ENCODE measurements at places on chromosomes 7 and 10. TPM values are rescaled to one million over a fixed set of nuclear protein-coding genes. Genes with fewer than 3 reads are reported as not detected.
A peak's percentile ranks its signal among the peaks of the same experiment; 100 is the strongest.

DNA sequence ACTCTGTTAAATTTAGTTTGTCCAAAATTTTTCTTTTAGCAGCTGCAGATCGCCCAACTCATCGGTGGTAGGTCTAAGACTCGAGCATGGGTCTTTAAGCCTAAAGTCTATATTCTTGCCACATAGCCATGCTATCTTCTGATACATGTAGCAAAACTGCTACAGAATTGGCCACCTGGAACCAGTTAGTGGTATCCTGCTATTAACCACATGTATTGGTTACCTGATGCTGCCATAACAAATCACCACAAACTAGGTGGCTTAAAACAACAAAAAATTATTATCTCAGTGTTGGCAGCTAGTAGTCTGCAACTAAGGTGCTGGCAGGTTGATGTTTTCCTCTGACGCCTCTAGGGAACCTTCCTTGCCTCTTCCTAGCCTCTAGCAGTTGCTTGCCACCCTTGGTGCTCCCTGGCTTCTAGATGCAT, 96.7 kb upstream of the PIK3CG start:
- DNase-seq: no peak

DNA sequence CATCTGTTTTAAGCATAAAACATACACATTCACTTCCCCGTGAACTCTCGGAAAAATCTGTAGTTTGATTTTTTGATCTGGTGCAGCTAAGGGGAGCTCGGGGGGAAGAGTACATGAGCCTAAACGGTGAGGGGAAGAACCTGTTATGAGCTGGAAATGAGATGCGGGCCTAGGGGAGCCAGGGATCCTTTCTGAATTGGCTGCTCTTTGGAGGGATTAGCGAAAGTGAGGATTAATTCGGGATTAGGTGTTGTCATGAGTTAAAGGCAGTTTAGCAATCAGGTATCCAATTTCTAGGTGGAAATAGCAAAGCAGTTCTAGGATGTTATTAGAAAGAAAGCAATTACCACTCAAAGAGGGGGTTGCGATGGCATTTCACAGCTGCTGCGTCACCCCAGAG, 51.1 kb upstream of the ADARB2 start:
- no peak for DNase-seq

- no peak for DNase-seq
Measured at GRCh38 chr7:1104516-1105179, 16.7 kb downstream of the GPER1 start.

DNA sequence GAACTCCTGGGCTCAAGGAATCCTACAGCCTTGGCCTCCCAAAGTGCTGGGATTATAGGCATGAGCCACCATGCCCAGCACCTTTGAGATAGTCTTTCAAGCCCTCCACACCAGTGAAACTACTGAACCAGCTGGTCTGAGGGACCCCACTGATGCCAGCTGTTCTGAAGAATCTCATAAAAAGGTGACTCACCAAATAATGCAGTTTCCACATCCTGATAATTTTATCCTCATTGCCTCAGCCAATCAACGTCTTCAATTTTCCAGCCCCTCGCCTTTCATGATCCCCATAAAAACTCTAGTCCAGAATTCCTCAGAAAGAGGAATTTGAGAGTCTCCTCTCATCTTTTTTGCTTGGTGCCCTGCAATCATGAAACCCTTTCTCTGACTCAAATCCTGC, 1691.6 kb upstream of the LRRTM3 start:
- no peak for DNase-seq

GRCh38 chr10:34821587-34822585, 6.8 kb upstream of the PARD3 start:
- no peak for DNase-seq

DNA sequence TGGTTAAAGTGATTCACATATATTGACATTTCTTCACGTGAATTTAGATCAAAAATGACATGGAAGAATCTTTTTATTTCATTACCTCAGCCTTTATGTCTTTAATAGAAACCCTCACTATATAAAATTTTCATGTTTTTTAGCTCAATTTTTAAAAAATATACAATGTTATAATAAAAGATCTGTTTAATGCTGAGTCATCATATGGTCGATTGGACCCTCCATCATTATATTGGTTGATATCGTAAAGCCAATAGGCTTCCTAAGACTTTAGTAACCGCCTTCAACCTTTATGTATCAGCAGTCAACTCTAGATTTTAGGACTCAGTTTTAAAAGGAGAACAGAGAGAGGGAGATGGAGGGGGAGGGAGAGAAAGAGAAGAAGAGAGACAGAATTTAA, 162.3 kb upstream of the FERD3L start:
- DNase-seq: no peak

DNA sequence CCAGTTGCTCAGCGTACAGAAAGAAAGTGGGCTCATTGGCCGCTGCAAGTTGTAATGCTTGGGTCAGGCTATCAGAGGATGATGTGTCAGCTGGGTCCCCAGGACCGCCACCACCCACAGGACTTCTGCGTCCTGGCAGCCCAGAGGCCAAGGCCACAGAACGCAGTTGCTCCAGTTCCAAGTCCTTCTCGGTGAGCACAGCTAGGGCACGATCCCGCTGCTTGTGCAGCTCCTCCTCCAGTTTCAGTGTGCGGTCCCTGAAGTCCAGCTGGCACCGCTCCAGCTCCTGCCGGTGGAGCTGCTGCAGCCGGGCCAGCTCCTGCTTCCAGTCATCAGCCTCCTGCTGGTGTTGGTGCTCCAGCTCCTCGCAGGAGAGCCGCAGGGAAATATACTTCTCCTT, 3.0 kb downstream of the GCC1 start:
- DNase-seq: no peak

DNA sequence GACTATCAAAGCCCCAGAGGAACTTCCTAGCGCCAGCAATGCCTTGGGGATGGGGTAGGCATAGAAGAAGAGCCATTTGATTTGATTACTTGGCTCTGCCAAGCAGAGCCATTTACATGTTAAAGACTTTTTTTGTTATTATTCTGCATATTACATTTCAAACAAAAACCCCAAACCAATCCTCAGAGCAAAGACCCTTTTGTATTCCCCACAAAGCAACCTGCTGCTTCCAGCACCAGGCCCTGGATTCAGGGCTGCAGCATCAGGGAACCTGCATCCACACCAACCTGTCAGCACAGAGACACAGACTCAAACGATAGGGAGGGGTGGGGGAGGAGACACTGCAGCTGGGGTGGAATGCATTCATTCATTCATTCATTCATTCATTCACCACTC, 73.2 kb downstream of the GRID1 start:
- no peak for DNase-seq

DNA sequence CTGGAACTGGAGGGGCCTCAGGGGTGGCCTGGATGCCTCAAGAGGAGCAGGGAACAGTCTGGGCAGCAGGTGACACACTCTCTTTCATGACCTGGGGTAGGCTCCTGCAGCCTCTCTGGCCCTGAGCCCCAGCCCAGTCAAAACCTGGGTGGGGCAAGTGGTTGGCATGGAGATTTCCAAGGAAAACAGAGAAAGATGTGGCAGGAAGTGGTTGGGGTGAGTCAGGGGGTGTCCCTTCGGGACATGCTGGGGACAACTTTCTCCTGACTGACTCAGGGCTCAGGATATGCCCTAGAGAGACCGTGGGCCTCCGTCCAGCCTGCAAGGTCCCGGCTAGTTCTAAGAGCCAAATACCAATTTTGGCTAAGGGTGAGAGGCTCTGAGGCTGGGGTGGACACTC, 2.9 kb downstream of the AQP1 start:
- peak; percentile 26 for DNase-seq

GRCh38 chr7:29853072-29853471, 46.8 kb downstream of the WIPF3 start:
- DNase-seq: no peak

DNA sequence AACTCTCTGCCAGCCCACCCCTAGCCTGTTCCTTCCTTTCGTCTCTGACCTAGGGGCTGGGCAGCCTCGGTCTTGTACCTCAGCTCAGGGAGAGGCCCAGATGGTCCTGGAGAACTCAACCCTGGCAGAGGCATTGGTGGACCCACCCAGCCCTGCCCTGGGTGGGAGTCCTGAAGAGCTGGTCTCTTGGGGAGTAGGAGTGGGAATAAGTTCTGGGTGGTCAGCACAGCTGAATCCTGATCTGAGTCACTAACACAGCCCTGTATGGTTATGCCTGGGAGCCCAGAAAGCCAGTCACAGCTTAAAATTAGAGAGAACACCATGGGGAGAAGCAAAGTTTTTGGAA, 84.0 kb downstream of the SORBS1 start:
- no peak for DNase-seq

GRCh38 chr10:78659598-78659967, 409.2 kb upstream of the ZMIZ1 start:
- DNase-seq: no peak

- no peak for DNase-seq
Measured at GRCh38 chr10:80421707-80422536, 13.6 kb downstream of the PRXL2A start.

- no peak for DNase-seq
Measured at GRCh38 chr7:47335557-47336471, 246.1 kb downstream of the TNS3 start.

DNA sequence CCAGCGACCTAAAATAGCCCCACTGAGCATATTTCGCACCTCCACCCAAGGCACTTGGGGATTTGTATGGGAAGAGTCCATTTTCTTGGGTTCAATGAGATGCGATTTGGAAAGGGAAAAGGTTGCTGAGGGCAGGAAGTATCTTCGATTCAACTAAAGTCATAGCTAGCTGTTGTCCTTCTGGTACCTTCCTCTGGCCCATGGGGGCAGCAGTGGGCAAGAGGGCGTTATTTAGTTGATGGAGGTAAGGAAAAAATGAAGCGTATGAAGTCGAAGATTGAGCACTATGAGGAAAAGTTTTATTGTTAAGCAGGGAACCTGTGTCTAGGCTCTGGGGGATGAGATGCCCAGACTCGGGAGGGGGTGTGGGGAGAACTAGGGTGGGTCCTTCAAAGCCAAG, 135.4 kb downstream of the EVX1 start:
- no peak for DNase-seq

- DNase-seq: no peak
Measured at GRCh38 chr10:106996510-106996909, 168.0 kb downstream of the SORCS1 start.

- no peak for DNase-seq
Measured at GRCh38 chr7:148042935-148043631, 547.5 kb upstream of the C7orf33 start.

The EN2 gene
- total RNA-seq: not detected

The EBLN1 gene
- total RNA-seq: not detected

The MYO3A gene
- not detected for total RNA-seq

The FAM25G gene
- total RNA-seq: not detected

The SHTN1 gene
- 0.29 TPM for total RNA-seq

The GLI3 gene
- total RNA-seq: 0.24 TPM

Data from activated naive CD4-positive, alpha-beta T cell treated with anti-CD3 and anti-CD28 coated beads for 36 hours (primary cell).